ENCODE measurements at places on chromosomes 7 and 10.

- DNase-seq = peak; percentile 27
Observed at GRCh38 chr7:131110297-131111080, 217.2 kb upstream of the MKLN1 start.

- no peak for DNase-seq
Observed at GRCh38 chr7:17070231-17070708, 188.5 kb upstream of the AGR3 start.

DNA sequence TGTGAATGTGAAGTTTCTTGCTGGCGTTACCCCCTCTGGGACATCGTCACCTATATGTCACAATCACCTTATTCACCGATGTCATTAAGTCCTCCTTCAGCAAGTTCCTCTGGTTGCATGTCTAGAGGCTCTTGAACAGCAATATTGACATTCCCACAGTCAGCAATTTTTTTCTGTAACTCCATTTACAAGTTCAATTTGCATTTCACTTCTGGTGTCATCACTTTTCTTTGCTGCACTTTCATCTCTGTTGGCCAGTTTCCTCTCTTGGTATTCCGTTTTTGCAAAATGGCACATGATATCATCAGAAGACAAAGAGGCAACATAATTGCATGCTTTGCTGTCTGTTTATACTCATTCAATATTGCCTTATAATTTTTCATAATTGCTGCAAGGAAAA is 69.8 kb downstream of the SRI start:
- DNase-seq = no peak

- no peak for DNase-seq
Observed at GRCh38 chr10:23100331-23101030, 5.1 kb downstream of the MSRB2 start.

- DNase-seq = peak; percentile 57
Observed at GRCh38 chr7:51644216-51644615, 327.6 kb upstream of the COBL start.

DNA sequence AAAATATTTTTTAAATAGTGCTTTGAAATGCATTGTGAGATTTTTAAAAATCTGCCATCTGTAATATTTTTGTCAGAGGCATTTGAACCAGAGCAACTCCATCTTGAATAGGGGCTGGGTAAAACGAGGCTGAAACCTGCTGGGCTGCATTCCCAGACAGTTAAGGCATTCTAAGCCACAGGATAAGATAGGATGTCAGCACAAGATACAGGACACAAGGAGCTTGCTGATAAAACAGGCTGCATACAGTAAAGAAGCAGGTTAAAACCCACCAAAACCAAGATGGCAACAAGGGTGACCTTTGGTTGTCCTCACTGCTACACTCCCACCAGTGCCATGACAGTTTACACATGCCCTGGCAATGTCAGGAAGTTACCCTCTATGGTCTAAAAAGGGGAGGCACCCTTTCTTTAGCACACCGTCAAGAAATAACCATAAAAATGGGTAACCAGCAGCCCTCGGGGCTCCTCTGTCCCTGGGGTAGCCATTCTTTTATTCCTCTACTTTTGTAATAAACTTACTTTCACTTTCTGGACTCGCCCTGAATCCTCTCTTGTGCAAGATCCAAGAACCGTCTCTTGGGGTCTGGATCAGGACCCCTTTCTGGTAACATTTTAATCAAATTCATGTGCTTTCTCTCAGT is 273.7 kb downstream of the SEMA3D start:
- DNase-seq = no peak

DNA sequence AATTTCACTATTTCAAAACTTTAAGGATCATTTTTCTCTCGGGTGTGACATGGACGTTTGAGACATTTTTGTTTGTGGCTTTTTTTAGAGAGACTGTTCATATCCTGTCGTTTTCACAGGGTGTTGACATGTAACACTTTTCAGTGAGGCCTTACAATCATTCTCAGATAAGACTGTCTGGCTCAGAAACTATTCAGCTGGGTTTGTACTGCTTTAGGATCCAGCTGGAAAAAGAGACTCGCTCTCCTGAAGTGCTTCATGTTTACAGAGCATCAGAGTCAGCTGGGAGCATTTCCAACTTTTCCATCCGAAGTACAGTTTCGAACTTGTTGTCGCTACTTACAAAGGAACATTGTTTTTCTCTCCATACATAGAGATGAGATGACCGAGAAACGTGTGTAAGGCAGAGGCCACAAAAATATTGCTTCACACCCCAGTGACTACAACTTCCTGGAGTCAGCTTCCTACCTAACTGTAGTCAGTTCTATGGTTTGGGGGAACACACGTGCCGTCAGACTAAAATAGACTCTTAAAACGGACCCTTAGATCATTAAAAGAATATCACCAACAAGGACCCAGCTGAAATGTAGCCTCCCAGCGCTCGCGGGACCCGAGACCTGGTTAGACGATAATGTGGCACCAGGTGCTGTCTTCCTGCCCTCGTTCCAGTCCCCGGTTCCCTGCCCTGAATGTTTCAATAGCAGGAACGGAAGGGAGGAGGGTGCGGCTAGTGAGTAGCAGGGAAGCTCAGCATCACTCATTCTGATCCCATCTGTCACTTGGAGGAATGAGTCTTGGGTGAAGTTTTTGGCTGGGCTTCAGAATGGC is 78.0 kb downstream of the MKI67 start:
- peak; percentile 48 for DNase-seq

GRCh38 chr7:123275036-123275753 is 75.4 kb upstream of the SLC13A1 start:
- no peak for DNase-seq

DNA sequence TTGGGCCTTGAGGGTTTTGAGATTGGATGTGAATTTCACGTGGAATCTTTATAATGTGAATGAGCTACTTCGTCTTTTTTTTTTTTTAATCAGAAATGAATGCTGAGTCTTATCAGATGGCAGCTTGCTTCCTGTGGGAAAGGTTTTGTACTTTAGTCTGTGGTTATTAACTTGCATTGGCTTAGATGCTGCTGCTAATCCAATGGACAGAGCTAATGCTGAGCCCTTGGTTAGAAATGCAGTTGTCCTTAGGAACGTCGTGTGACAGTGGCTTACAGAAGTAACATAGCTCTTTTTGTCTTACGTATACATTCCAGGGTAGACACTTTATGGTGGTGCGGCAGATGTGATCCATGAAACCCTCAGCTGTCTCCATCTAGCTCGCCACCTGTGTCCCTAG is 32.8 kb downstream of the ADCY1 start:
- no peak for DNase-seq
